Posterior vena cava (tissue), 2 donors: ENCODE measurements at places on chromosomes 7 and 10.

DNA sequence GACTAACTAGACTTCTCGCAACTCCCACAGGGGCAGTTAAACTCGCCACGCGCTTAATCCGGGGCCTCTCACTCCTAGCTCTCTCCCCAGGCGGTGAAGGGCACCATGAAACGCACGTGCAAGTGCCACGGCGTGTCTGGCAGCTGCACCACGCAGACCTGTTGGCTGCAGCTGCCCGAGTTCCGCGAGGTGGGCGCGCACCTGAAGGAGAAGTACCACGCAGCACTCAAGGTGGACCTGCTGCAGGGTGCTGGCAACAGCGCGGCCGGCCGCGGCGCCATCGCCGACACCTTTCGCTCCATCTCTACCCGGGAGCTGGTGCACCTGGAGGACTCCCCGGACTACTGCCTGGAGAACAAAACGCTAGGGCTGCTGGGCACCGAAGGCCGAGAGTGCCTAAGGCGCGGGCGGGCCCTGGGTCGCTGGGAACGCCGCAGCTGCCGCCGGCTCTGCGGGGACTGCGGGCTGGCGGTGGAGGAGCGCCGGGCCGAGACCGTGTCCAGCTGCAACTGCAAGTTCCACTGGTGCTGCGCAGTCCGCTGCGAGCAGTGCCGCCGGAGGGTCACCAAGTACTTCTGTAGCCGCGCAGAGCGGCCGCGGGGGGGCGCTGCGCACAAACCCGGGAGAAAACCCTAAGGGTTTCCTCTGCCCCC is 19.5 kb downstream of the WNT8B start:
- DNase-seq: peak; percentile 89

DNA sequence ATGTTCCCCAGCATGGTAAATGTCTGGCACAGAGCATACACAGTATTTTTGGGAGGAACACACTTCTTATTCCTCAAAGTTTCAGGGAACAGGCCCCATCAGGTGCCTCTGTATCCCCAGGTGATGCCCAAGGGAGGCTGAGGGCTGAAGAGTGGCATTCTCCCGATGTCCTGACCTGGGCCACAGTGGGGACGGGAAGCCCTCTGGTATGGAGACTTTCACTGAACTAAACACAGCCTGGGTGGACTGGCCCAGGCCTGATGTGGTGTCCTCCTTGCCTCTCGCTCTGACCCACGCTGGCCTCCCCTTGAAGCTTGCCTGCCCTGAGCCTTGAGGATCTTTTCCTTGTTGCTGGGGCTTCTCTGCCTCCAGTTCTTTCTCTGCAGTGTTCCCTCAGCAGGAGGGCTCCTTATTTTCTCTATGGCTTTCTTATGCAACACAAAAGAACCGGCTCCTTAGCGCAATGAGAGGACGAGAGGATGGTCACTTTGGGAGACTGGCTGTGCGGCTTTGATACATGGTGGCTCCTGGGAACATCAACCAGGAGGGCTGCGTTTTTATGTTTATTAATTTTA is 157.5 kb upstream of the TNS3 start:
- DNase-seq: no peak

DNA sequence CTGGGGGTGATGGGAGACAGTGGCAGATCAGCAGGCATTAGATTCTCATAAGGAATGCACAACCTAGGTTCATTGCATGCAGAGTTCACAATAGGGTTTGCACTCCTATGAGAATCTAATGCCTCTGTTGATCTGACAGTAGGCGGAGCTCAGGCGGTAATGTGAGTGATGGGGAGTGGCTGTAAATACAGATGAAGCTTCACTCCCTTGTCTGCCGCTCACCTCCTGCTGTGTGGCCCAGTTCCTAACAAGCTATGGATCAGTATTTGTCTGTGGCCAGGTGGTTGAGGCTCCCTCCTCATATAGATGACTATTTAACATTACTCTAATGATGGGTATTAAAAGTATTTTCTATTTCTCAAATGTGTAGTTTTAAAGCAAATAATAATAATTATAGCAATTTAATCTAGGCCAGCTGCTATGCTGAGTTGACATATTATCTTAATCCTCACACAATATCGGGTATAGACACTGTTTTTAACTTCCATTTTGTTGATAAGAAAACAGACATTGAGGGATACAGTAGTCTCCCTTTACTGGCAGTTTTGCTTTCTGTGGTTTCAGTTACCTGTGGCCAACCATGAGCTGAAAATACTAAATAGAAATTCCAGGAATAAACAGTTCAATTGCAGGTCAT is 39.9 kb downstream of the KIF20B start:
- no peak for DNase-seq

GRCh38 chr7:31890198-31890597 is 180.0 kb downstream of the PDE1C start:
- no peak for DNase-seq

- no peak for DNase-seq
Measured at GRCh38 chr10:60387531-60387930, 2.1 kb downstream of the ANK3 start.

DNA sequence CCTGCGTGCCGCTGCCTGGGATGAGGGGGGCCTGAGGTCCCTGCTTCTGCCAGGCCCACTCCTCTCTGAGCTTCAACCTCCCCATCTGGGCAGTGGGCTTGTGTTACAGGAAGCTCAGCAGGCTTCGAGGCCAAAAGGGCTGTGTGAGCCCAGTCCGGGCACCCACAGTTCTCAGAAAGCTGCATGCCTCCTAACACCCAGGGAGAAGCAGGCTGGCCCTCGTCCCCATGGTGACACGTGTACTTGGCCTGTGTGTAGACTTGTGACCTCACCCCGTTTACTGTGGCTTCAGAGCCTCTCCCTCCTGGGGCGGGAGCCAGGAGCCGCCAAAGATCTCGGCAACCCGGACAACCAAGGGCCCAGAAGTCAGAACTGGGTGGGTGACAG is 2.2 kb upstream of the GRIFIN start:
- DNase-seq: peak; percentile 91

DNA sequence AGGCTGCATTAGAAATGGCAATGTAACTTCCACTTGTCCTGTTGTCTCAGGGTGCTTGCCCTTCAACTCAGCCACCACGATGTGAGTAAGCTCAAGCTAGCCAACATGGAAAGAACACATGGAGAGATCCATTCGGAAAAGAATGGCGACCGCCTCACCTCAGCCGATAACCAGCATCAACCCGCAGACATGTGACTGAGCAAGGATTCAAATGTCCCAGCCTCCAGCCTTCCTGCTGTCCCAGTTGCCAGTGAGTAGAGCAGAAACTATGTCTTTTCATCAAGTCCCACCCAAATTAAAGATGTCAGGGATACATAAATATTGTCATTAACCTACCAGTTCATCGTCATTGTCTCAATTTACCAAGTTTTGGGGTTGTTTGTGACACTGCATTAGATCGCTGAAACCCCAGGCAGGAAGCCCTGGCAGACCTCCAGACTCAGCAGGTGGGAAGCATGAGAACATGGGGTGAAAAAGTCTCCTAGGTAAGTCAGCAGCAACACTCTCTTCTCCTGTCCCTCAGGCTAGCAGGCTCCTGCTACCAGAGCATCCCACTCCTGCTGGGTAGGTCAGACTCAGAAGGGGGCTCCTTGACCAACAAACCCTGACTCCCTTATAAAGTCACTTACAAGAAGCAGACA is 67.0 kb downstream of the OSBPL3 start:
- DNase-seq: no peak

DNA sequence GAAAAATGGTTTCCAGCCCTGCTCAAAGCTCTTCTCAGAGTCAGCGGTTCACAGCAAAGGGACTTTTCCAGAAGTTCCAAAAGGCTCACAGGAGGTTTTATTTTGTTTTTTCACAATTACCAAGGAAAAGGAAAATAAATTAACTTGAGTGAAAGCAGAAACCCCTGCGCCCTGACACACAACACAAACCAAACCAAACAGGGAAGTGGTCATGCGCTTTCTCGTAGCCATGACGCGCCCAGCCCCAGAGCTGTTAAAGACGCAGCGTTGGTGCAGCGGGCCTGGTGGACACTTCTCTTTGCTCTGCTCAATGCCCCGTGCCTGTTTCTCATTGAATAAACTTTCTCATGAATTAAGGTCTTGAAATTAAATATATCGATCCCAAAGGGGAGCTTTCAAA is 134.4 kb upstream of the LYZL2 start:
- DNase-seq: peak; percentile 85

DNA sequence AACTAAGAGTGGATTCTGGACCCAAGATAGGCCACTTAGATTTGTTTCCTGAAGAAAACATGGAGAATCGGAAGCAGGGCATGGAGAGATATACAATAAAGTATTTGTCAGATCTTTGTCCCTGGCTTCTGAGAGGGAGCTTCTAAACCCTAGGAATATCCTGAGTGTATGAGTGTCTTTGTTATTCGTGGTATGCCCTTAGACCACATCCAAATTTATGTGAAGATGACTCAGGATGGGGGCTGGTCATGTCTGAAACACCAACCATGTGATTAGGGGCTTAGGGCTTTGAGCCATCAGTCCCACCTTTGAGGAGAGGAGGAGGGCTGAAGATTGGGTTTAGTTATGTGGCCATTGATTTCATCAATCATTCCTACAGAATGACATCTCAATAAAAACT is 69.7 kb upstream of the PLPP4 start:
- DNase-seq: no peak
